RWPE2 (cell line): ENCODE measurements at places on chromosomes 4 and X.

- DNase-seq: no peak
Measured at GRCh38 chr4:38948551-38948950, 80.9 kb downstream of the FAM114A1 start.

GRCh38 chr4:113790478-113790877, 28.9 kb upstream of the CAMK2D start:
- DNase-seq: no peak

GRCh38 chr4:72314869-72315268, 254.2 kb downstream of the ADAMTS3 start:
- DNase-seq: no peak

DNA sequence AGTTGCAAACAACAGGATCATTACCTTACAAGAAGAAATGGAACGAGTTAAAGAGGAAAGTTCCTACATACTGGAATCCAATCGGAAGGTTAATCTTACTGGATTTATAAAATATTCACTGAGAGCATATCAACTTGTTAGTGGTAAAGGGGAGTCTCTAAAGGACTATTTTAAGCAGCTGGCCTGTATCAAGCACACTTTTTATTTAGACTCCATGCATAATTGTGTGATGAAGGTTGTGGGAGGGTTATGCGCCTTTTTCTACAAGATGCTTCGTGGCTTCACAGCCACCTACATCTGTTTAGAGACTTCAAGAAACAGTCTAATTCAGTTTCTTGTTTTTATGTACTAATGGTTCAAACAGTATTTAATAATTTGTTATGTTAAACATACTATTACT, 56.6 kb downstream of the GRSF1 start:
- DNase-seq: no peak

- DNase-seq: no peak
Measured at GRCh38 chr4:24770032-24770584, 25.3 kb upstream of the SOD3 start.

GRCh38 chr4:94408549-94409374, 43.0 kb upstream of the PDLIM5 start:
- no peak for DNase-seq

DNA sequence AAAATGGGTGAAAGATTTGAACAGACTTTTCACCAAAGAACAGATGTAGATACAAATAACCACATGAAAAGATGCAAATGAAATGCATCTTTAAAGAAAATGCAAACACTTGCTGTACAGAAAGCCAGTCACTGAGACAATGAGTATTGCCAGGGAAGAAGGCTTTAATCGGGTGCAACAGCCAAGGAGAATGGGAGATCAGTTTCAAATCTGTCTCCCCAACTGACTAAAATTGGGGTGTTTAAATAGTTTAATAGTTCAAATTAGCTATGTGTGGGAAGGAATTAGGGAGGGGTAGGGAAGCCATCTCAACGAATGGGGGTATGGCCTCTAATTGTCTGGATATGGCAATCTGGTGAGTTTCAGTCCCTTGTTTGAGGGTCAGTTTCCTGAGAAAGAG, 295.4 kb downstream of the PTTG2 start:
- DNase-seq: no peak

GRCh38 chr4:184147858-184148737, 69.6 kb downstream of the ENPP6 start:
- DNase-seq: no peak
